ENCODE measurements at places on chromosomes 13 and 19.

DNA sequence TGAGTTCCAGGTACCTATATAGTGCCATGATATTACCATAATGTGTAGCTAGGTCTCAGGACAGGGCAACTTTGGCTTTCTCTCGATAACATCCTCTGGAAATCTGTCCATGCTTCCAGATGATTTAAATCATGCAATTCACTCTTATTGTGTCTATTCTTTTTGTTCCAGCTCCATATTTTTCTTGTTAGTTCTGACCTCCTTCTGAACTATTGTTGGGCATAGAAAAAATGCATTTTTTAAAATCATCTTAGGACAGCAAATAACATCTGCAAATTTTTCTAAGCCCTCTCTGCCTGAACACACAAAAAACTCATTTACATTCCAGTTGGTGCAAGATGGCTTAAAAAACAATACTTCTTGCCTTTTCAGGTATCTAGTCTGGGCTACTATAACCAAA lies 1561.0 kb upstream of the MIR17HG start:
- DNase-seq = no peak

- DNase-seq = no peak
Measured at GRCh38 chr19:14404312-14404711, 14.8 kb downstream of the DDX39A start.

DNA sequence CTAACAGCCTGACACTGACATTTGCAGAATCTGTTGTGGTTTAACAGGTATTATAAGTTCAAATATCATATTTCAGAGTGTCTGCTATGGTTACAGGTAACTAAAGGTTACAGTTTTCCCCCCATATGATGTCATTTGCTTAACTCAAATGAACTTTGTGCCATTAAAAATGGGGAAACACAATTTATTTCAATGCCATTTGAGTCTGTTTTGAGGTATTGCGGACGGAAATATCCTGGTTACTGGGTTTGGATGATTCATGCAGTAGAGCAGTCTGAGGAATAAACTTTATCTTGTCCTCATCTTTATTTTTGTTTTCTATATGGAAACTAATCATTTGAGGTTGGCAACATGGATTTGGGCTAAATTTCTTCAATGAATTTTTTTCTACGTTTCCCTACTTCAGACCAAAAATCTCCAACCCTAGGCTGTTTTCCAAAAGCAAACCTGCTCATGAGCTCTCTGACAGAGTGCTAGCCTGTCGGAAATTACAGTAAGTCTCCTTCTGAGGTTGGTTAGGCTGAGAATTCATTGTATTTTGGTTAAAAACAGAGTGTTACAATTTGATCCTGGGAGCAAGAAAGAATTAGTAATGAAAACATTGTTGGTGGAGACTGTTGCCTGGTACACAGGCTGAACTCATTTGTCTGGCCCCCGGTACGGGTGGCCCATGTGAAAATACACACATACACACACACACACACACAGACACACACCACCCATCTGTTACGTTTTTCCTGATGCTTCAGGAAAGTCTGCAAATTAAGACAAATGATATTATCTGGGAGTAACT lies 66.1 kb downstream of the AKAP11 start:
- no peak for DNase-seq

- no peak for DNase-seq
Measured at GRCh38 chr19:39825093-39825463, 8.9 kb downstream of the DYRK1B start.

DNA sequence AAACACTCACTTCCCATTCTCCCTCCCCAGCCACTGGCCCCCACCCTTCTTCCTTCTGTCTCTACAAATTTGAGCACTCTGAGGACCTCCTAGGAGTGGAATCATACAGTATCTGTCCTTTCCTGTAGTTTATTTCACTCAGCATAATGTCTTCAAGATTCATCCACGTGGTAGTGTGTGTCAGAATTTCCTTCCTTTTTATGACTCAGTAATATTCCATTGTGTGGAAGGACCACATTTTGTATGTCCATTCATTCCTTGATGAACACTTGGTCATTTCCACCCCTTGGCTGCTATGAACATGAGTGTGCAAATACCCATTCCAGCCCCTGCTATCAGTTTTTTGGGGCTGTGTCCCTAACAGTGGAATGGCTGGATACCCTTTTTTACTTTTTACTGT lies 9.8 kb downstream of the KLF2 start:
- no peak for DNase-seq

DNA sequence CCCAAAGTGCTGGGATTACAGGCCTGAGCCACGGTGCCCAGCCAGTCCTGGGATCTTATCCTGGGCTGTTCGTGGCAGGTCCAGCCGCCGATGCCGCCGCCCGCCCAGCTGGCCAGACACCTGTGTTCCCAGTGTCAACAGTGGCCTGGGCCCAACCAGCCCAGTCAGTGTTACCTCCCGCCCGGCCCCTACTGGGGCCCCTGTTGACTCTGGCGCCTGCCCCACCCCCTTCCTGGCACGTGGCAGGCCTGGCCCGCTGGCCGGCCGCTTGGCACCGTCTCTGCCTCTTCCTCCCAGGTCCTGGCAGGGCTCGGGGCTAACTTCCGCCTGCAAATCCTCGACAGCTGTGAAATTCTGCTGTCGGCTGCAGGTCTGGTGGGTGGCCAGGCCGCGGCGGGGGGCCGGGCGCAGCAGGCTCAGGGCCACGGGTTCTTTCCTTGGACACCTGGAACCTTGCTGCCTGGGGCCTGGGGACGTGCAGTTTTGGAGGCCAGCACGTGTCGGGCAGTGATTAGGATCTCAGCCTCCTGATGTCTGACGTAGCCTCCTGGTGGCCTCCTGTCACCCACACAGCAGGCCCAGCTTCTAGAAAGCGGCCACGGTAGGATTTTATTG lies 9.1 kb downstream of the ARID3A start:
- DNase-seq = peak; percentile 70

DNA sequence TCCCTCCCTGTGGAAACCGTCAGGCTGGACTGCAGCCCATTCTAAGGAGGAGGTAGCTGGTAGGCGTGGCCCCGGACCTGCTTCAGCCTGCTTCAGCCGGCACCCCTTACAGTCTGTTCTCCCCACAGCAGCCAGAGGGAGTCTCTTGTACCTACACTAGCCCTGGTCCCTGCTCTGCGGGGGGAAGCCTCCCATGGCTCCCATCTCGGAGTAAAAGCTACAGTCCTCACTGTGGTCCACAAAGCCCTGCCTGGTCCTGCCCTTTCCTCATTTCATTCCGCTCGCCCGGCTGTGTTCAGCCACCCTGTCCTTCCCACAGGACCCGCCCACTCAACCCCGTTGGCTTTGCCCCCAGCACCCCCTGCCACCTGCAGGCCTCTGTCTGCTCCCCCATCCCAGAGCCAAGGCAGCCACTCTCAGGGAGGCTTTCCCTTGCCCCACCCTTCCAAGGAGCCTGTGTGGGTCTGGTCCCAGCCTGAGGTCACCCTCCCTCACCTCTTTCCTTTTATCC lies 1.3 kb downstream of the PGLYRP1 start:
- DNase-seq = peak; percentile 17

GRCh38 chr19:38674388-38675171 lies 27.1 kb downstream of the ACTN4 start:
- DNase-seq = no peak

- no peak for DNase-seq
Measured at GRCh38 chr19:41816761-41817160, 20.4 kb downstream of the CEACAM3 start.

All from head of caudate nucleus (tissue), 42 donors.